ENCODE measurements at places on chromosomes 6 and 20. TPM values are rescaled to one million over a fixed set of nuclear protein-coding genes. Genes with fewer than 3 reads are reported as not detected.

SAMD5 gene
- total RNA-seq = 1.4 TPM

SYCP2 gene
- 0.56 TPM for total RNA-seq

DAAM2 gene
- 8.3 TPM for total RNA-seq

RBBP8NL gene
- not detected for total RNA-seq

MEI4 gene
- 1.4 TPM for total RNA-seq

Measured in right atrium auricular region (tissue), 2 donors.